Stimulated activated CD8-positive, alpha-beta memory T cell treated with anti-CD3 and anti-CD28 coated beads, Interleukin-4, amount 100 ng/mL, for 48 hours (primary cell): ENCODE measurements at places on chromosomes 5 and 9.

- DNase-seq: no peak
These were observed 737.9 kb upstream of the ZNF608 start for GRCh38 chr5:125484272-125484741.

DNA sequence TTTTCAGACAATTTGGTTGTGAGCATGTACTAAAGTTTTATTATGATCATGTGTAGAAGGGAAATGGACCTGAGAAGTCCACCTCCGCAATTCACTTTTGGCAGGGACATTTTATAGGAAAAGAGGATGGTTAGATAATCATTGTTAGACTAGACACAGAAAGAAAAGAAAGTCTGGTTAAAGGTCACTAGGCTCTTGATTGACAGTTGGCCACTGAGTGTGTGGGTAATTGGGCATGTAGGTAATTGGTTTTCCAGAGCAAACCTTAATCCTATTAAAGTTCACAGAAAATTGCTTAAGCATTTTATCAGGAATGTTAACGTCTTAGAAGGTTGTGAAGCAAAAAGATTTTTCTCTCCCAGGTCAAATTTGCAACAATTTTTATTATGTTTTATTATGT is 158.5 kb upstream of the CLINT1 start:
- no peak for DNase-seq

DNA sequence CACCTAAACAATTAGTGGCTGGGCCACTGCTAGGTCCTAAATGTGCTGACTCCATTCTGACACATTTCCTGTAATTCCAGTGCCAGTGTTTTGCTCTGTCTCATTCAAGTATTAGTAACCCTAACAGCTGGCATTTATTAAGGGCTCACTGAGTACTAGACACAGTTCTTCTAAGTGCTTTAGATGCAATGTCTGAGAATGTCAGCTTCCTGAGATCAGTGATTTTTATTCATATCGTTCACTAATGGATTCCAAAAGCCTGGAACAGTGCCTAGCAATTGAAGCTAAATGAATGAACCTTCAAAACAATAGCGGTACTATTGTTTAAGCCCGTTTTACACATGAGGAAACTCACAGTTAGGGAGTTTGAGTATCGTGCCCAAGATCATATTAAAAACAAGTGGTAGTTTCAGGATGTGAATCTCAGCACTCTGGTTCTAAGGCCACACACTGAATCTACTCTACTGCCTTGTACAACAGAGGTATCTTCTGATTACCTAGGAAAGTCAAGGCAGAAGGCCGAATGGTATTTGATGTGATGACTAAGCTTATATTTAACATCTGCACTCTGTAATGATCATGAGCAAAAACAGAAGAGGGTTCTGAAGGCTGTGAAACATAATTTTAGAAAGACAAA is 304.0 kb downstream of the PJA2 start:
- DNase-seq: no peak

GRCh38 chr5:154205441-154206117 is 15.0 kb downstream of the GALNT10 start:
- DNase-seq: no peak

DNA sequence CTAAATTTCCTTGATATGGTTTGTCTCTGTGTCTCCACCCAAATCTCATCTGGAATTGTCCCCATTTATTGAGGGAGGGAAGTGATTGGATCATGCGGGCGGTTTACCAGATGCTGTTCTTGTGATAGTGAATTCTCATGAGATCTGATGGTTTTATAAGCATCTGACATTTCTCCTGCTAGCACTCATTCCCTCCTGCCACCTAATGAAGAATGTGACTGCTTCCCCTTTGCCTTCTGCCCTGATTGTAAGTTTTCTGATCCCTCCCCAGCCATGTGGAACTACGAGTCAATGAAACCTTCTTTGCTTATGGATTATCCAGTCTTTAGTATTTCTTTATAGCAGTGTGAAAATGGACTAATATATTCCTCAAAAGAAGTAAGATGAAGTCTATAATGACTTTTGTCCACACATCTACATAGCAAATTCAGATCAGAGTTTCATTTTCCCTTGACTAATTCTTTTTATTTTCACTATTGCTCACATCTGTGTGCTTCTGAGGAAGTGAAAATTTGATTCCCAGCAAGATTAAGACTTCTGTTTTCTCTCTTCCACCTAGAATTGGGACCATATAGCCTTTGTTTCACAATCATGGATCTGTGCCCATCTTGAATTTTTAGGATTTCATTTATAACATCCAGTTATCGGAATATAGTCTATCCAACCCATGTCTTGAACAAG is 393.5 kb downstream of the DMAC1 start:
- DNase-seq: no peak

- no peak for DNase-seq
These were observed 62.3 kb downstream of the AP3B1 start for GRCh38 chr5:78232163-78232562.

DNA sequence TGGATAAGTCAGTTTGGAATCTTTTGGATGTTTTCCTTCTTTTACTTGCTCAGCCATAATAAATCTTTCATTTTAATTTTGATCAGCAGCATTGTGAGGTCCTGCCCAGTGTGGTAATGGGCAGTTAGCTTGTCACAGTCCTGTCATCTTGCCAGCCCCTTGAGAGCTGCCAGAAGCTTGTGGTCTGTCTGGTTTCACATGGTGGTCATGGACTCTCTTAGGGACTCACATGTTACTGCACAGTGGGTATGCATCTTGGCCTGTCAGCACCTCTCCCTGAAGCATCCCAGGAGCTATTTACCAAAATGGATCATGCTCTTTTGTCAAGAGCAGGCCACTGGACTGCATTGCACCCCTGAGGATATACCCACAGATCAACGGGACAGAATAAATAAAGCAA is 60.3 kb downstream of the DAPK1 start:
- no peak for DNase-seq

DNA sequence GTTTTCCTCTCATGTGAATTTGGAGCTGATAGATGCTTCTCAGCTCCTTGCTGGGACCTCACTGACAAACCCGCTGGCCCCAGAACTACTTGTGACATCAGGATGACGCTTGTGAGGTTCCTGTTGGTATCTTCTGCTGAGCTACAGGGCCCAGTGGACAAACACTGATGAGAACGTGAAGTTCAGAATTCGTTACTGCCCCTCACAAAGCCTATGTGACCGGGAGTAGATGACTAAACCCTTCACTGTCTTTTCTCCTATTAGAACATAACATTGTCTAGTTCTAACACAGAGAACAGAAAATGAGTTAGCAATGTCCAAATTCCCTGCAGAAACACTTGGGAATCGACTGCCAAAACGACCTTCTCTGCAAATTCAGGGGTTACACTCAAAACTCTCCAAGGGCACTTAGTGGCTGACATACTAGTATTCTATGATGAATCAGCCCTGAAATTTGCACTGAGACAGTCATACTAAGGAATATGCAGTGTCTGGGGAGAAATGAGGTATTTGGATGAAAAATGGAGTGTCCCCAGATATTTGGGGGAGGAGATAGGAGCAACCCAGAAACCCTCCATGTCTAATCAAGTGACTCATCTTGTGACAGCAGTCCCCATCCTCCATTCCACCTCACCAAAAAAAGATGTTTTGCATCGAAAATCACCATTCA is 143.2 kb upstream of the TRIM32 start:
- DNase-seq: no peak

DNA sequence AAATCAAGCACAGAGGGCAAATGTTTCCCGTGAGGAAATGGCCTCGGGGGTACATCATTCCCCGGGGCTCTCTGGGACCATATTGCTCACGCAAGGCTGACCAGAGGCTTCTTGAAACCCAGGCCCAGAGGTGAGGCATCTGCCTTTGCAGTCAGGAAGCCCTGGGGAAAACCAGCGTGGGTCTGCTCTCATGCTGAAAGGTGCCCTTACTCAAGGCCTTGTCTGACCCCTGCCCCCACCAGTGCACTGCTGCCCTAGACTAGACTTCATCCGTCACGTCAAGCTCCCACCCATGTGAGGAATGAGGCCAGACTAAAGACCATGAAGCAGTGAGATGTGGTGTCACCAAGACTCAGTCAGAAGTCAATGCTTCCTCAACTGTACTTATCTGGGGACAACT is 66.1 kb downstream of the PAX5 start:
- DNase-seq: no peak

- no peak for DNase-seq
These were observed 89.0 kb upstream of the NIPAL4 start for GRCh38 chr5:157370967-157371366.

DNA sequence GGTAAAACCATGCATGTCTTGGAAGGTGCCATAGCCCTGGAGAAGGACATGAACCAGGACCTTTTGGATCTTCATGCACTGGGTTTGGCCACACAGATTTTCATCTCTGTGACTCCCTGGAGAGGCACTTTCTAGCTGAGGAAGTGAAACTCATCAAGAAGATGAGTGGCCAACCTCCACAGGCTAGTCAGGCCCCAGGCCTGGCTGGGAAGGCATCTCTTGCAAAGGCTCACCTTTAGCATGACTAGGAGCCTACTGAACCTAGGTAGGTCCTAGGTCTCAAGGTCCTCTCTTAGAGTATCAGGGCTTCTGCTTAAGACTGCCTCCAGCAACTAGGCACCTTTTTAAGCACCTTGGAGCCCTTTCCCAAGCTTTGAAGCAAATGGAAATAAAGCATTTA is 1448.7 kb upstream of the ACO1 start:
- DNase-seq: no peak

- DNase-seq: no peak
These were observed 64.8 kb upstream of the PLCXD3 start for GRCh38 chr5:41575110-41575779.

DNA sequence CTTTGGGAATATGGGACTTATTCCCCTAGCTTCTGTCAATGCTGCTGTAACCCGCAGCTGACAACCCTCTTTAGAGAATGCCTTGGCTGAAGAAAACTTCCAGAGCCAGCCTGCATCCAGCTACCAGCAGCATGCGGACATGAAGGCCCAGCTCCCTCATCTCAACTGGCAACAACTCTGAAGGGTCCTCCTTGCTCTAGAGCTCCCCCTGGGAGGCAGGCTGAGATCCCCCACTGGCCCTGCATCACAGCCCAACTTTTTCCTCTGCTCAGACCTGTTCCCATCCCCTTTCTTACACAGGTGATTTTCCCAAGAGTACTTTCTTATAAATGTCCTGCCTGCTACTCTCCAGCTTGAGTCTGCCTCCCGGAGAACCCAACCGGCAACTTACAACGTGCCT is 18.7 kb upstream of the WNT8A start:
- peak; percentile 38 for DNase-seq

- DNase-seq: no peak
These were observed 220.4 kb upstream of the IRX4 start for GRCh38 chr5:2102819-2103776.

GRCh38 chr5:156148301-156148700 is 178.7 kb upstream of the SGCD start:
- DNase-seq: no peak

- DNase-seq: no peak
These were observed 65.0 kb upstream of the AFAP1L1 start for GRCh38 chr5:149206524-149207141.

GRCh38 chr9:6055216-6055615 is 39.8 kb upstream of the RANBP6 start:
- peak; percentile 44 for DNase-seq

DNA sequence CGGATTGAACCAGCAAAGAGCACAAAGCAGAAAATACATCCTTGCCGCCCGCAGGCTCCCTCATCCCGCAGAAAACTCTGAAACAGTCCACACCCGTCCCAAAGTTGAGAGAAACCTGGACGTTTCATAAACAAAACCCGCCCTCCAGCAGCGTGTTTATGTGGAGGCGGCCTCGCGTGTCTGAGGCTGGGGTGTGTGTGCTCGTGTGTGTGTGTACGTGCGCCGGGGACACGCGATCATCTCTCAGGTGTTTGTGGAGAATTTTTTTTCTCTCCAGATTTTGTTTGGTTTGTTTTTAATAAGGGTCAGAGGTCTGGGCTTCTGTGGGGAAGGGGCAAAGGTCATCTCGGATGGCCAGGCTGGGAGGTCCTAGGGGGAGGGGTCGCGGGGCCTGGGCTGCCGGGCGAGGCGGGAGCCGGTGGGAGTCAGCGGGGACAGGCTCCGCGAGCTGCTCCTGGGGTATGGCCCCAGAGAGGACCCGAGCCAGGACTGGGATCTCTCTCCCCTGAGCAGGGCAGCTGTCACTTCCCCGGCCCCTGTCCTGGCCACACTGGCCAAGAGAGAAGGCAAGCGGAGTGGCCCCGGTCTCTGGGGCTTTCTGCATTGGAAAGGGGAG is 206.4 kb downstream of the C9orf50 start:
- DNase-seq: no peak

GRCh38 chr5:164207646-164208045 is 702.2 kb downstream of the MAT2B start:
- DNase-seq: no peak

GRCh38 chr9:10274175-10274574 is 338.6 kb downstream of the PTPRD start:
- DNase-seq: no peak

GRCh38 chr9:35729700-35730485 is 2.1 kb downstream of the TLN1 start:
- peak; percentile 41 for DNase-seq

DNA sequence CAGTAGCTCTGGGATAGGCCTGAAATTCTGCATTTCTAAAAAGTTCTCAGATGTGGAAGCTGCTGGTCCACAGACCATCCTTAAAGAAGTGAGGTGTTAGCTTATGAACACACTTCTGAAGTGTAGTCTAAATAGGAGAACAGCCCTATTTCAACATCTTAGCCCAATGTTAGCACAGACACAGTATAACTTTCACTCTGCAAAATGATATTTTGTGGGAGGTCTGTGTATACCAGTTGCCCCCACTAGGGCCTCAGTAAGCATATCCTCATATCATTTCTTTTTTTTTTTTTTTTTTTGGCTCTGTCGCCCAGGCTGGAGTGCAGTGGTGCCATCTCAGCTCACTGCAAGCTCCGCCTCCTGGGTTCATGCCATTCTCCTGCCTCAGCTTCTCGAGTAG is 7.5 kb upstream of the HABP4 start:
- no peak for DNase-seq

GRCh38 chr5:147576646-147577535 is 67.0 kb upstream of the DPYSL3 start:
- peak; percentile 75 for DNase-seq

DNA sequence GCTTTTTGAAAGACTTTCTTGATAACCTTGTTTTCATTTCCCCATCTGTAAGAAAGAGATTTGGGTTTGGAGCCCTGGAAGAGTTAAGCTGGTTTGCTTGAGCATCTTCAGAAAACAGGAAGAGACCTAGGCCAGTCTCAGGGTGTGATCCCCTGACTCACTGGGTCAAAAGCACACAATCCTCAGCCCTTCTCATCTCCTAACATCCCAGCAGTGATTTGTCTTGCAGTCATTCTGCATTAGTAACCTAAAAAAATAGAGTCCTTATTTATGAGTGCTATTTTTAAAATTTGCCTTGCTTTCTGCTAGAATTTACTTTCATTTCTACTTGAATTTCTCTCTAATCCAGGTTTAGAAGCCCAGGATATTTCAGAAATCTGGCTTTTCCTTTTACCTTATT is 16.4 kb upstream of the ARSB start:
- no peak for DNase-seq
